ENCODE measurements at places on chromosomes 2 and 18. TPM values are rescaled to one million over a fixed set of nuclear protein-coding genes. Genes with fewer than 3 reads are reported as not detected.

- DNase-seq, result no peak
Measured at GRCh38 chr2:235643680-235644511, 150.1 kb downstream of the AGAP1 start.

DNA sequence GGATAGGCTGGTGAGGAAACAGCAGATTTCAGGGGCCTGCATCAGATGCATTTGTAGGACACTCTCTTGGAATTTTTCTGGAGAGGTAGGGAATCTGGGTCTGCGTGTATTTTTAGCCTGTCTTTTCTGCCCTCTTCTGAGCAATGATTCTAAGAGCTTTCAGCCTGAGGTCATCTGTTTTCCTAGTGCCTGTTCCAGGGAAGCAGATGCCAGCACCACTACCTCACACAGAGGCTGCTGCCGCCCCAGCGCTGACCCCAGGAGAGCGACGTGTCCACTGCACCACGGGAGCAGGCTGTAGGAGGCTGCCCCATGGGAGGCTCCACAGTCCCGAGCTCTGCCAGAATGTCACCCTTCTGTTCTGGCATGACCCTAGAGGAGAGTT is 316.5 kb downstream of the CYP26B1 start:
- DNase-seq, result no peak

- no peak for DNase-seq
Measured at GRCh38 chr2:1727101-1727771, 17.1 kb downstream of the PXDN start.

The CDCA7 gene
- 36.7 TPM for polyA plus RNA-seq

The SSB gene
- 165 TPM for polyA plus RNA-seq

Data from left renal cortex interstitium (tissue), 4 donors.